Right ventricle myocardium inferior (tissue), 1 donor: ENCODE measurements at places on chromosomes 16 and 17.

GRCh38 chr17:36527621-36528250 is 6.9 kb downstream of the MYO19 start:
- DNase-seq: no peak

DNA sequence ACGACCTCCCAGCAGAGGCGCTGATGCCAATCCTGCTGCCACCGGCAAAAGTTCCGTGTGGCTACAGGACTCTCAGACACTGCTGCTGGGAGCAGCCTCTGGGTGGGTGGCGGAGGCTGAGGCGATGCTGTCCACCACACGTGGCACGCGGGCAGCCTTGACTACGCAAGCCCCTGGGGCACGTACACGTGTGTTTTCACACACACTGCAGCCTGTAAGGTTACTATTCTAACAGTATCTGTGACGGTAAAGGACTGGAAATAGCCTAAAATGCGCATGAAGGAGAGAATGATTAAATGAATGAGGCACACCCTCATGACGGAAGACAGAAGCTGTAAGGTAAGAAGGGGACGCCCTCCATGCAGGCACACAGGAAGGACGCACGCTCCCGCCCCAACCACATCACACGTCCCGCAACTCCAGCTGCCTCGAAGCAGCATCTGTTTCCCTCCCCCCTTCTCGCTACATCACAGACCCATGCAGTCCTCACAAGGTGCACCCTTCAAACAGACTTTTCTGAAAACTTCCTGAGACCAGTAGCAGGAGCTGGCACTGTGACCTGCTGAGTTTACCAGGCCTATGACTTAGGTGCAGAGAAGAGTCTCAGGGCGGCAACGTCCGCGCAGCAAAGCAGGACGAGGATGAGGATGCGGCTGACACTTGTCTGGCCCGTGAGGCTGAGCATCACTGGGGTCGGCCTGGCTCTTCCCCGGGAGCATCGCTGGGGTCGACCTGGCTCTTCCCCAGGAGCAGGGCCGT is 28.7 kb upstream of the FASN start:
- no peak for DNase-seq

DNA sequence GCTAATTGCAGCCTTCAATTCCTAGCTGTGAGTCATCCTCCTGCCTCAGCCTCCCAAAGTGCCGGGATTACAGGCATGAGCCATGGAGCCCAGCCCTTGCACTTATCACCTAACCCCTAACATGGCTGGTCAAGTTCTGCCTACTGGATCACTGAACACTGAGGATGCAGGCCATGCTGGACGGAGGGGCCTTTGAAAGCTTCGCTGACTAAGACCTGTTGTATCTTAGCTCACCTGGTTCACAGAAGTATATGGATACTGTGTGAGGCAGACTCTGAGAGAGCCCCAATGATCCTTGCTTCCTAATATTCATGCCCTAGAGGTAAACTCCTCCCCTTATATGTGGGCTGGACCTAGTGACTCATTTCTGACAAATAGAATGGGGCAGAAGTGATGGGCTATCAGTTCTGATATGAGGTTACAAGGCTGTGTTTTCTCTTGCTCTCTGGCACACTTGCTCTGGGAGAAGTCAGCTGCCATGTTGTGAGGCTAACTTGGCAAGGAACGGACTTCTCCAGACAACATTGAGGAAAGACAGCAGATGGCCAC is 11.7 kb upstream of the TMIGD1 start:
- DNase-seq: no peak

- DNase-seq: no peak
These were observed 31.9 kb downstream of the BAIAP2 start for GRCh38 chr17:81066771-81067315.

DNA sequence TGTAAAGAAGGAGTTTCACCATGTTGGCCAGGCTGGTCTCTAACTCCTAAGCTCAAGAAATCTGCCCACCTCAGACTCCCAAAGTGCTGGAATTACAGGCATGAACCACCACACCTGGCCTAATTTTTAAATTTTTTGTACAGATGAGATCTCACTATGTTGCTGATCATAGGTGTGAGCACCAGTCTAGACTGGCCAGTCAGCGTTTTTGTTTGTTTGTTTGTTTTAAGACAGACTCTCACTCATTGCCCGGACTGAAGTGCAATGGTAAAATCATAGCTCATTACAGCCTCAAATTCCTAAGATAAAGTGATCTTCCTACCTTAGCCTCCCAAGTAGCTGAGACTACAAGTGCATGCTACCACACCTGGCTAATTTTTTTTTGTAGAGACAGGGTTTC is 38.0 kb upstream of the TAOK1 start:
- DNase-seq: no peak

GRCh38 chr17:62655656-62656055 is 28.2 kb downstream of the MRC2 start:
- DNase-seq: no peak

GRCh38 chr16:85400305-85401205 is 212.6 kb upstream of the GSE1 start:
- DNase-seq: peak; percentile 7

- no peak for DNase-seq
These were observed 64.5 kb downstream of the SRCIN1 start for GRCh38 chr17:38541281-38541680.

- no peak for DNase-seq
These were observed 185.2 kb downstream of the C16orf95 start for GRCh38 chr16:87131996-87132345.

DNA sequence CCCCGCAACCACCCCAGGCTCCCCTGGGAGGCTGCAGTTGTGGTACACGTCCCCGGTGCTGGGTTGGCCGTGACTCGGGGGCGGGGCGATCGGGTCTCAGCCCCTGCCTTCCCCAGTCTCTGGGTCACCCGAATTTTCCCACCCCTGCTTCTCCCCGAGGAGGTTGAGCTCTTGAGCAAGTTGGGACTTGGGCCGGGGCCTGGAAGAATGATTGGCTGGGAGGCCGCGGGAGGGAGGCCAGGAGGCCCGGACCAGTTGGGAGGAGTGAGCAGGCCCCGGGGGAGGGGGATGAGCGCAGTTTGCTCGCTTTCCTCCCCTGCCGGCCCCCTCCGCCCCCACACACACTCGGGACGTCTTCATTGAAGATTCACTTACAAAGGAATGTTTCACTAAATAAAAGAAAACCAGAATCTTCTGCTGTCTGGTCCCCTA is 4.5 kb upstream of the HEXIM1 start:
- peak; percentile 95 for DNase-seq

GRCh38 chr17:45149669-45150664 is 1.7 kb downstream of the HEXIM1 start:
- DNase-seq: peak; percentile 83

- no peak for DNase-seq
These were observed 4.8 kb downstream of the SLC6A4 start for GRCh38 chr17:30230596-30231125.

- DNase-seq: no peak
These were observed 10.9 kb upstream of the GINS2 start for GRCh38 chr16:85699628-85700027.

DNA sequence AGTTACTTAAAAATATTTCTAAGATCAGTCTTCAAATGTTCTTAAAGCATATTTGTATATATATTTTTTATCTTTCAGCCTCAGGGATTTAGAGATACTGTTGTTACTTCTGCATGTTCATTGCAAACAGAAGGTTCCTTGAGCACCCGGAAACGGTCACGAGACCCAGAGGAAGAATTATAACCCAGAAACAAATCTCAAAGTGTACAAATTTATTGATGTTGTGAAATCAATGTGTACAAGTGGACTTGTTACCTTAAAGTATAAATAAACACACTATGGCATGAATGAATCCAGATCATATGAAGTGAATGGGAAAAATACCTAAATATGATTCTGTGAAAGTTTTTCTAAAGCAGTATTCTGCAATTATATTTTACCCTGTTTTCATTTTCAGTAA is 21.6 kb upstream of the PPM1E start:
- no peak for DNase-seq

DNA sequence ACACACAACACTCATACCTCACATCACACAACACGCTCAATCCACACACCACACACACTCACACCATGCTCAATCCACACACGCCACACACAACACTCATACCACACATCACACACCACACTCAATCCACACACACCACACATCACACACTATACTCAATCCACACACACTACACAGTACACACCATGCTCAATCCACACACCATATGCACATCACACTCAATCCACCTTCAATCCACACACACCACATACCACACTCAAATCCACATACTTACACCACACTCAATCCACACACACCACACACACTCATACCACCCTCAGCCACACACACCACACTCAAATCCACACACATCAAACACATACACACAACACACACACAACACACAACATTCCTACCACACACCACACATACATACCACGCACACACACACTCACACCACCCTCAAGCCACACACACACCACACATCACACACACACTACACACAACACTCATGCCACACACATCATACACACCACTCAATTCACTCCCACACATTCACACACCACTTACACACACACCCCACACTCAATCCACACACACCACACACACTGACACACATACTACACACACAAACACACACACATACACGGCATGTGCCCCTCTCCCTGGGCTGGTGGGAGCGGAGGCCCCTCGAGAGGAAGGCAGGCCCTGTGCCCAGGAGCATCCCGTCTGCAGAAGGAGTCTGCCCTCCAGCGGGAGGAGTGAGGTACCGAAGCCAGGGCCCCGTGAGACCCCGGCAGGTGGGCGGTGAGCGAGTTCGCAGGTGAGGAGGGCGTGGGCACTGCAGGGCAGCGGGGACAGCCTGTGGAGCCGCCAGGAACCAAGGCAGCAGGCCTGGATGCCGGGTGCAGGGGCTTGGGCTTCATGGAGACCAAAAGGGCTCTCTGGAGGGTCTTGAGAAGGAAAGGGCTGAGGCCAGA is 33.1 kb upstream of the RPTOR start:
- no peak for DNase-seq

DNA sequence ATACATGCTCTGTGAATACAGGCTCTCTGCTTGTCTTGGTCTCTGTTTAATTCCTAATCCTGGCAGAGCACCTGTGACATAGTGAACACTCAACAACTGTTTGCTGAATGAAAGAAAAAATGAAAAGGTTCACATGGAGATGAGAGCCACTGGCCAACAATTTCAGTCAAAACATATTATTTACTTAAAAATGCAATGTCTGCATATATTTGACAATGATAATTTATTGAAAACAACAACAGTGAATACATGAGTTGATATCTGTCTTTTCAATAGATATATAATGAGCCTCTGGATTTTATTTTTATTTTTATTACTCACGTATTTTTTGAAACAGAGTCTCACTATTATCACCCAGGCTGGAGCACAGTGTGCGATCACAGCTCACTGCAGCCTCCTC is 136.6 kb downstream of the CDH13 start:
- DNase-seq: no peak

DNA sequence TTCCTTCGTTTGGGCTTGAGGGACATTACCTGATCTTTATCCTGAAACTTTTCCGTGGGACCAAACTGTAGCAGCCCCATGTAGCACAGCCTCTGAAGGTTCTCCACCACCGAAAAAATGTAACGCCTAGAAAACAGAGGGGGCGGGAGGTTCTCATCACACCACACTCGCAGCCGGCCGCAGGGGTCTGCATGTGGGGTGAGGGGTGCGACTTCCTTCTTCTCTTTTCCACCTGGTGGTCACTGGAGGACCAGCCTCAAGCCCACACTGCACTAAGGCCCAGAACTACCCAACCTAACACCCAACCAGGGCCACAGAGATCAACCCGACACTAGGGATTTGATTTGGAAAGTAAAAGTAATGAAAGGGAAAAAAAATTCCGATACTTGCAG is 57.1 kb downstream of the GTF3C1 start:
- no peak for DNase-seq

DNA sequence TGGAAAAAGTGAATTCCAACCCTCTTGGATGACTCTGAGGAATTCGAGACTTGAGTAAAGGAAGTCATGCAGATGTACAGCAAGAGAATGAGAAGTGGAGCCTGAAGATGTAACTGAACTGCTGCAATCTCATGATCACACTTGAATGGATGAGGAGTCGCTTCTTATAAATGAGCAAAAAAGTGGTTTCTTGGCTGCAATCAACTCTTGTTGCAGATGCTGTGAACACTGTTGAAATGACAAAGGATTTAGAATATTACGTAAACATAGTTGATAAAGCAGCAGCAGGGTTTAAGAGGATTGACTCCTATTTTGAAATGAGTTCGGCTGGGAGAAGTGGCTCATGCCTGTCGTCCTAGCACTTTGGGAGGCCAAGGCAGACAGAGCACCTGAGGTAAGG is 25.5 kb downstream of the ASPA start:
- no peak for DNase-seq

- DNase-seq: peak; percentile 82
These were observed 593 bp upstream of the WDR45B start for GRCh38 chr17:82648742-82649331.

GRCh38 chr16:58236231-58236690 is 38.4 kb upstream of the CSNK2A2 start:
- DNase-seq: peak; percentile 74

DNA sequence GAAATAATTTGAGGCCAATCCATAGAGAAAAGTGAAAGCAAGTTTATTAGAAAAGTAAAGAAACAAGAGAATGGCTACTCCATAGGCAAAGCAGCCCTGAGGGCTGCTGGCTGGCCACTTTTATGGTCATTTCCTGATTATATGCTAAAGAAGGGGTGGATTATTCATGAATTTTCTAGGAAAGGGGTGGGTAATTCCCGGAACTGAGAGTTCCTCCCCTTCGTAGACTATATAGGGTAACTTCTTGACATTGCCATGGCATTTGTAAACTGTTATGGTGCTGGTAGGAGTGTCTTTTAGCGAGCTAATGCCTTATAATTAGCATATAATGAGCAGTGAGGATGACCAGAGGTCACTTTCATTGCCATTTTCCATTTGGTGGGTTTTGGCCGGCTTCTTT is 4.4 kb downstream of the DHRS7B start:
- no peak for DNase-seq

- no peak for DNase-seq
These were observed 21.4 kb downstream of the CARD14 start for GRCh38 chr17:80191192-80191591.

- DNase-seq: peak; percentile 57
These were observed 34.5 kb downstream of the TBC1D16 start for GRCh38 chr17:80000981-80001775.

DNA sequence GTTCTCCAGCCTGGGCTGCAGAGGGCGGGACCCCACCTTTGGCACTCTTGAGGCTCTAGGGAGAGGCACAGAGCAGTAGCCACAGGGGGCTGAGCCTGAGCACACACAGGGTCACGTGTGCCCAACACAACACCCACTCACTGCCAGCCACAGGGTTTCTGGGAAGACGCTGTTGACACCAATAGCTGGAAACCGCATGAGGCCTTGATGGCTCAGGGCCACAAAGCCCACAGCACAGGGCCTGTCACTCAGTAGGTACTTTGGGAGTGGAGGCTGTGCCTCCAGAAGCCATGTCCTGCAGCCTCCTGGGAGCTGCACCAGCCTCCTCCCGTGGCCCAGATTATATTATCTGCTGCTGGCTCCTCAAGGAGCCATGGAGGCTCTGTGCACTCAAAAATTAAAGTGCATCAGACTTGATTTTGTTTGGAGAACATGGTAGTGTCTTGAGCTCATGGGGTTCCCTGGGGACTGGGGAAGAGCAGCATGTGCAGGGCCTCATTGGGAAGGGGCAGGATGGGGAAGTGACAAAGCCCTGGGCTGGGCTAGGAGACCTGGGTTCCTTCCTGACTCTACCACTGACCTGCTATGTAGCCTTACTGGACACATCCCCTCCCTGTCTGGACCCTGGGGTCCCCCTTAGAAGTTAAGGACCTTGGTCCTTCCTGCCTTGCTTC is 12.5 kb upstream of the SREBF1 start:
- peak; percentile 82 for DNase-seq
